NCI-H2081 (cell line): ENCODE measurements at places on chromosomes 5 and 9.

DNA sequence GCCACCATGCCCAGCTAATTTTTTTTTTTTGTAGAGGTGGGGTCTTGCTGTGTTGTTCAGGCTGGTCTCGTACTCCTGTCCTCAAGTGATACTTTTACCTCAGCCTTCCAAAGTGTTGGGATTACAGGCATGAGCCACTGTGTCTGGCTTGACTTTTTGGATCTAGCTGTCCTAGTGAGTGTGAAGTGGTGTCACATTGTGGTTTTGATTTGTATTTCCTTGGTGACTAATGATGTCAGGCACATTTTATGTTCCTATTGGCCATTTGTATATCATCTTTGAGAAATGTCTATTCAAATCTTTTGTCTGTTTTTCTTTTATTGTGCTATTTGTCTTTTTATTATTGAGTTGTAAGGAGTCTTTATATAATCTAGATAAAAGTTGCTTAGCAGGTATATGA lies 53.5 kb upstream of the MCCC2 start:
- no peak for DNase-seq

GRCh38 chr5:156037151-156037909 lies 289.6 kb upstream of the SGCD start:
- DNase-seq: no peak

- no peak for DNase-seq
Measured at GRCh38 chr5:38742821-38743220, 103.0 kb upstream of the OSMR start.

- peak; percentile 97 for DNase-seq
Measured at GRCh38 chr5:34854459-34855174, 15.7 kb downstream of the TTC23L start.

GRCh38 chr9:8883321-8883720 lies 1083.7 kb upstream of the DMAC1 start:
- no peak for DNase-seq

DNA sequence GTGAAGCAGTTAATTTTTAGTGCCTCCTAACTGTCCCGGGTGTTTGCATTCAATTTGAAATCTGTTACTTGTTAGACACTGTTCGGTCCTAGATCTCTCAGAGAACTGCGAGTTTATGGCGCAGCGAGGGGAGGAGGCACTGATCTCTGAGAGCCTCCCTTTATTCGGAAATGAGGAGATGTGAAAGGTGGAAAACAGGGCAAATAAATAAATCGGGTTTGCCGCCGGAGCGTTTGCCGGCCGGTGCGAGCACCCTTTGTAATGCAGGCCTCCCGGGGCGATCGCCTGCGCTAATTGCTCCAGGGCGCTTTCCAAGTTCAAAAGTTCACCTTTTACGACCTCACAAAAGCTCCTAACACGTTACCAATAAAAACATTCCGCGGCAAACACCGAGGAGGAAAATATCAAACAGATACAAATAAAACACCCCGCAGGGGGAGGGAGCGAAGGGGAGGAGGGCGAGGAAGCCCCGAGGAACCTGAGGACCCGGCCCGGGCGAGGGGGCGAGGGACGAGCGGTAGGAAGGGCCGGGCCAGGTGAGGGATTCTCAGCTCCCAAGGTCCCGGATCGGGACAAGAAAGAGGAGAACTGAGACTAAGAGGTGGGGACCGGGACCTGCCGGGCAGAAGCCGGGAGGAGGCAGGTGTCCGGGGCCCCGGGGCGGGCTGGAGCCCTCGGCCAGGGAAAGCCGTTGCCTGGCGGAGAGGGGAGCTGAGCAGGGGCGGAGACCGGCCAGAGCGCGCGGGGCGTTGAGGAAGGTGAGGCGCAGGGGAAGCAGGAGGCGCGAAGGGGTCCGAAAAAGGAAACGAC lies 1.4 kb downstream of the NR6A1 start:
- DNase-seq: peak; percentile 53

GRCh38 chr5:135465391-135466122 lies 13.4 kb upstream of the TIFAB start:
- DNase-seq: no peak

DNA sequence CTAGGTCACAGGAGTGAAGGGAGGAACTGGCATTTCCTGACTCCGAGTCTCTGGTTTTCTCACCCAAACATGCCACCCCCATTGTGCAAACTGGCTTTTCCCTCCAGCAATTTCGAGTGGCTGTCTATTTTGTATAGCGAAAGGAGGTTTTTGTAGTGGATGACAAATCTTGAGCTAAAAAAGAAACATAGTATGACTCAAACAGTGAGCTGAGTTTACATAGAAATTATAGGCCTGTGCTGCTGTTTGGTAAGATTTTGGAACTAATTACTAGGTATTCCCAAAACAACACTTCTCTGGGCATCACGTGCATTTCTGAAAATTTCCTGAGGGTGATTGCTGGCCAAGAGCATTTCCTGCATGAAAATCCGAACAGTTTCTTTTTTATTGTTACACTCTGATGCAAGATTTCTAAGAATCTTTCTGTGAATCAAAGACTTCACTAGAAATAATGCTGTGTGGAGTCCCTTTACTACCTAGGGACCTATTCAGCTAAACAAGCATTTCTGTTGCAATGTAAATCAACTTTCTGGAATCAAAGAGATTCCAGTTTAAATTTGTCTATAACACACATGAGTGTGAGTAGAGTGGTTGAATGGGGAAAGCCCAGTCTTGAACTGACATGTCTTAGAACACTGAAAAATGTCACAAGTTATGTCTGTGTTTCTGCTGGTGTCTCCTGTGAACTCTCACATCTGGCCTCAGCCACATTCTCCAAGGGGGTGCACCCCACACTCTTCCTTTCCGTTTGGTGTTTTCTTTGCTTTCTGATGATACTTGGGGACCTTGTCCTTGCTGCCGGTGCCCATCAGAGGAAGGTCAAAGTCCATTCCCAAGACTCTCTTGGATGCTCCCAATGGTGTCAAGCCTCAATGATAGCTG lies 33.3 kb upstream of the DAPK1 start:
- DNase-seq: peak; percentile 24

- peak; percentile 5 for DNase-seq
Measured at GRCh38 chr5:58245476-58245840, 214.4 kb downstream of the PLK2 start.

DNA sequence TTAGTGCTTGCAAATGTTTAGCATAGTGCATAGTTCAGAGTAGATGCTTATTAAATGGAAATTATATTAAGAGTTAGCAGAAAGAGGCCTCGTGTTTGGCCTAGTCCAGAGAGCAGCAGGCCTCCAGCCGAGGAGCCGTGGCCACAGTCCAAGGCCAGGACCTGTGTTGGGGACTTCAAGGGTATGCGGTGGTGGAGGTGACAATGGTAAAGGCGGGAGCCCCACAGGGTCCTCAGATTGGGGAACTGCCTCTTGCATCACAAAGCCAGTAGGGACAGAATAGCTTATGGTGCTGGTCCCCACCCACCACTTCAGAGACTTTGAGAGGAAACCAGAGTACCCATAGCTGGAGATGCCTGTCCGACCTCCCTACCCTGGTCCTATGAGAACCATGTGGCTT lies 554.6 kb upstream of the RIOK2 start:
- DNase-seq: no peak

GRCh38 chr5:150568663-150569062 lies 60.7 kb downstream of the NDST1 start:
- DNase-seq: no peak

DNA sequence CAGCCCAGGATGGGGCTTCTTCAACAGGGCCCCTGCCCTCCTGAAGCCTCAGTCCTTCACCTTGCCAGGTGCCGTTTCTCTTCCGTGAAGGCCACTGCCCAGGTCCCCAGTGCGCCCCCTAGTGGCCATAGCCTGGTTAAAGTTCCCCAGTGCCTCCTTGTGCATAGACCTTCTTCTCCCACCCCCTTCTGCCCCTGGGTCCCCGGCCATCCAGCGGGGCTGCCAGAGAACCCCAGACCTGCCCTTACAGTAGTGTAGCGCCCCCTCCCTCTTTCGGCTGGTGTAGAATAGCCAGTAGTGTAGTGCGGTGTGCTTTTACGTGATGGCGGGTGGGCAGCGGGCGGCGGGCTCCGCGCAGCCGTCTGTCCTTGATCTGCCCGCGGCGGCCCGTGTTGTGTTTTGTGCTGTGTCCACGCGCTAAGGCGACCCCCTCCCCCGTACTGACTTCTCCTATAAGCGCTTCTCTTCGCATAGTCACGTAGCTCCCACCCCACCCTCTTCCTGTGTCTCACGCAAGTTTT lies 23.6 kb downstream of the PCDHGC5 start:
- peak; percentile 68 for DNase-seq
